ENCODE measurements at places on chromosomes 6 and 20.
A peak's percentile ranks its signal among the peaks of the same experiment; 100 is the strongest.

GRCh38 chr20:57593134-57593886 lies 26.9 kb downstream of the ZBP1 start:
- no peak for DNase-seq

DNA sequence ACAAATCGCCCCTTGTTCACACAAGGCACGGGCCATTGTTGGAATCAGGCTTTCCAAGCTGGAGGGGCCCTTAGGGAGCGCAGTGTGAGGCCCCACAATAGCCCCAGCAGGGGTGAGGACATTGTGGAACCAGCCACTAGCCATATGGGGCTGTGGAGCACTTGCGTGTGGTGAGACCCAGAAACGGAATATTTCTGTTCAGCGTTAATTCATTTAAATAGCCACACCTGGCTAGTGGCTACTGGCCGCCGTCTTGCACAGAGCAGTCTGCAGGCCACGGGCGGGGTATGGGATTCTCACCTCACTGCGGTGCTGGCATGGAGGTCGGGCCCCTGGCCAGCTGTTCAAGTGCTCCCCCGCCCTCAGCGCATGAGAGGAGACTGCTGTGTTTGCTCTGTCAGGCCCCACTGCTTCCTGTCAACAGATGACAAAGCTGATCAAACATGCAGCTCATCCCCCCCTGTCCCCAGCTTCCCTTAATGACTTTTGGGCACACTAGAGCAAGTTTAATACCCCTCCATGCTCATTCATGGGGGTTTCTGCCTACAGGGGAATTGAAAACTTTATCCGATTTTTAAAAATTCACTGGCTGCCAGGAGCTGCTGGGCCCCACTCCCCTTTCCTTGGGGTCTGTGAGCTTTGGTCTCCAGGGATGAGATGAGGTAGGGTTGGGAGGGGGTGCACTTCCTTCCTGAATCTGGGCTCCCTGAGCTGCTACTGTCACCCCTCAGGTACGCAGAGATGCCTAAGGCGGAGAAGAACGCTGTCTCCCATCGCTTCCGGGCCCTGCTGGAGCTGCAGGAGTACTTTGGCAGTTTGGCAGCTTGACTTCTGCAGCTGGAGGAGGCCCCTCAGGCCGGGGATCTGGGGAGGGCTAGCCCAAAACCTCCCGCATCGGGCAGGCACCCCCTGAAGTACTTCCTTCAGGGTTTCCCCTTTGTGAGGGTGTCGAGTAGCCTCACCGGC lies 13.6 kb downstream of the ITPA start:
- peak; percentile 9 for DNase-seq

GRCh38 chr6:150143516-150144293 lies 861 bp downstream of the PPP1R14C start:
- no peak for DNase-seq

DNA sequence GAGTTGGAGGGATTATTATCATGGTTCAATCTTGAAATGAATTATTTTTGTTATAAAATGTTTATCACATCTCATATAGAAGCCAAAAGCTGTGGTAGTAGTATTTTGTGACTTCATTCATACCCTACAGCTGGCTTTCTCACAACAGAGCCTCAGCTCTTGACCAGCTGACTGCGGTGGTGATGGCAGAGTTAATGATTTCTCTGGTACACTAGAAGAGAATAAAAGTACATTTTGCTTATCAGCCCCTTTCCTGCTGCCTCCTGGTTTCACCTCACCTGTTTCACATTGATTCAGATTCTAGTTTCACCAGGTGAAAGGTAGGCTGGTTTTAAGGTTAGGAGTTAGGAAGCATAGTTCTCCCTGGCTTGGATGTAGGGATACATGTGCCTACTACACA lies 55.7 kb downstream of the AFG1L start:
- DNase-seq: no peak

GRCh38 chr6:35471836-35472345 lies 3.7 kb downstream of the RPL10A start:
- DNase-seq: no peak

- DNase-seq: no peak
These were observed 37.1 kb downstream of the SLC17A1 start for GRCh38 chr6:25794784-25795183.

DNA sequence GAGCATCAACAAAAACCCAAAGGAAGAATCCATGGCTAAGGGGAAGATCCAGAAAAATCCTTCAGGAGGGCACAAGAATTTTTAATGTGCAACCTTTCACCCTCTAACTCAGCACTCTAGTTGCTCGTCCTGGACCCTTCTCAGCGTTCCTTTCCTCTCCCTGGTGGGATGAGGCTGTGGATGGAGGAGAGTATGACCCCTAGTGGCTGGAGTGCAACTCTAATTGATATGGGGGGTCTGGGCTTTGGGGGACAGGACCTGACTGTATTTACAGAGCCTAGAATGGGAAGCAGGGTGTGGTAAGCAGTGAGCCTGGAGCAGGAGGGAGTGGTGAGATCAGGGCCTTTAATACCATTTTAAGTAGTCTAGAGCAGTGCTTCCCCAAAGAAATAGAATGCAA lies 83.9 kb upstream of the CEP85L start:
- DNase-seq: no peak

DNA sequence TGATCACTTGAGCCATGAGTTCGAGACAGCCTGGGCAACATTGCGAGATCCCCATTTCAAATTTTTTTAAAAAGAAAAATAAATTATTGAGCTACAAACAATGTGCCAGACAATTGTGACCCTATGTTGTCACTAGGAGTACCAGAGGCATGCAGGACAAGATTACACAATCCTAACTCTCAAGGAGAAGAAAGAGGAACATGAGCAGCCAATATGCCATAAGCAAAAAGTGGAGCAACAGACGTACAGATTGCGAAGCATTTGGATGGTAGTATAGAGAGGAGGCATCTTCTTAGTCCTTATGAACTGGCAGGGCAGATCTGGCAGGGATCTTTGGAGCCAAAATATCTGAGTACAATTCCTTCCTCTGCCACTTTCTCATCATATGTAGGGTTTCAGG lies 156.4 kb downstream of the OR2B2 start:
- DNase-seq: no peak

DNA sequence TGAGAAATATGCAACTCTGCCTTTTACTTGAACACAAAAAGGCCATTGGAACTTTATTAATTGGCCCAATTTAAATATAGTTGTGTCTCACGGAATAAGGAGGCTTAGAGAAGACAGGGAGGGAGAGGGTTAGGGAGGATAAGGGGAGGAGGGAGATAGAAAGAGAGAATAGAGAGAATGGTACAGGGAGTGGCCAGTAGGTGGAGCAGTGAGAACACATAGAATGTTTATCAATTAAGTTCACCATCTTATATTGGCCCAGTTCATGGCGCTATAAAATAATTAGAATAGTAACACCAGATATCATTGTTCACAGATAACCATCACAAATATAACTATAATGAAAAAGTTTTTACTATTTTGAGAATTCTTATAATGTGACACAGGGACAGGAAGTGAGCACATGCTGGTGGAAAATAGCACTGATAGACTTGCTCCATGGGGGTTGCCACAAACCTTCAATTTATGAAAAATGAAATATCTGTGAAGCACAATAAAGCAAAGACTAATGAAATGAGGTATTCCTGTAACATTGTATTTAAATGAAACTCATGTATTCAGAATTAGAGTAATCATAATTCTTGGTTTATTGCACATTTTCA lies 374.1 kb upstream of the MANEA start:
- DNase-seq: no peak

DNA sequence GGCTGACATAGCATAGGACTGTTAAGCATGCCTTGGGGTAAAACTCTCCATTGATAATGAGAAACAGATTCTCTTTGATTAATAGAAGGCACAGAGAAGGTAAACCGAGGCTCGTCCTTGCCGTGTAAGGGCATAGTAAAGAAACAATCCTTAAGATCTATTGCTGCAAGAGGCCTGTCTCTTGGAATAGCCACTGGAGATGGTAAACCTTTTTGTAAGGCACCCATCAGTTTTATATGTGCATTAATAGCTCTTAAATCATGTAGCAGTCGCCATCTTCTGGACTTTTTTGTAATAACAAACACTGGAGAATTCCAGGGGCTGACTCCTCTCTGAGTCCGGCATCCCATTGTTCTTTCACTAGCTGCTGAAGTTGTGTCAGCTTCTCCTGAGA lies 8.4 kb upstream of the ABHD12 start:
- DNase-seq: no peak

DNA sequence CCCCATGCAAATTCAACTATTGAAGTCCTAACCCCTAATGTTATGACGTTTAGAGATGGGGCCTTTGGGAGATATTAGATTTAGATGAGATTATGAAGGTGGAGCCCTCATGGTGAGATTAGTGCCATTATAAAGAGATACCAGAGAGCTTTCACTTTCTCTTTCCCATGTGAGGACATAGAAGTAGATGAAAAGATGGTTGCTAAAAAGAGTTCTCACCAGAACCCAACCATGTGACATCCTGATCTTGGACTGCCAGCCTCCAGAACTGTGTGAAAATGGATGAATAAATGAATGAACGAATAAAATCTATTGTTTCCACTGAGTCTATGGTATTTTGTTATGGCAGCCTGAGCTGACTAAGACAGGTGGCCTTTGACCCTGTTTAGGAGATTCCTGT lies 50.6 kb upstream of the FBXO30 start:
- no peak for DNase-seq

GRCh38 chr6:44442236-44442635 lies 54.7 kb downstream of the CDC5L start:
- no peak for DNase-seq

GRCh38 chr20:43508106-43508505 lies 609 bp downstream of the L3MBTL1 start:
- DNase-seq: no peak

DNA sequence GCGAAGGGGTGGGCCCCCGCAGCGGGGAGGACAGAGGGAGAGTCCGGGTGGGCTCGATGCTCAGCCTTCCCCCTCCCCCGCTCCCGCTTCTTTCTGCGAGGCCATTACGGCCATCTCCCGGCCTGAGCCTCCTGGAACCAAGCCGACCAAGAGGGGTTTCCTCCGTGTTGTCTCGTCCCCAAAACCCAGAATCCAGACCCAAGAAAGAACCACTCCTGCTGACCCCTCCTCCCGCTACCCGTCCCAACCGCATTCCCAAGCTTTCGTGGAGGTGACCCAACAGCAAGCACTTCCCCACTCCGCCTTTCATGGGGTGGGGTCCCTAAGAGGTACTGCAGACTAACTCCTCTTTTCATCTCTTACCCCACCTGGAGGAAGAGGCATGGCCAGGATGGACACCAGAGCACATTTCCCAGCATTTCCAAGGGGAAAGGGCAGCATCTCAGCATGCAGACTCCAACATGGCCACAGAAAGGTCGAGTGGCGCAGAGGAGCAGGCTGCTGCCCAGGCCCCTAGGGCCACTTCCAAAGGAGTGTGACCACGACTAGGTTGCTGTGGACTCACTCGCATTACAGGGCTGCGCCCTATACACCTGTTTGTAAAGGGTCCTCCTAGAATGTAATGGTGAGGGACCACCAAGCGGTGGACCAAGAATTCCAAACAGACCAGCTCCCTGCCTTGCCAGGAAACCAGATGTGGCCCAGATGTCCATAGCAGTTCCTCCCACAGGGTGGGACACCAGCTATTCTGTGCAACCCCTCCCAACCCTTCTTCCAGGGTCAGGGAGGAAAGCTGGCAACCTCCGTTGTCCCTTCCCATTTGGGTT lies 53.4 kb downstream of the MRPL14 start:
- DNase-seq: no peak

DNA sequence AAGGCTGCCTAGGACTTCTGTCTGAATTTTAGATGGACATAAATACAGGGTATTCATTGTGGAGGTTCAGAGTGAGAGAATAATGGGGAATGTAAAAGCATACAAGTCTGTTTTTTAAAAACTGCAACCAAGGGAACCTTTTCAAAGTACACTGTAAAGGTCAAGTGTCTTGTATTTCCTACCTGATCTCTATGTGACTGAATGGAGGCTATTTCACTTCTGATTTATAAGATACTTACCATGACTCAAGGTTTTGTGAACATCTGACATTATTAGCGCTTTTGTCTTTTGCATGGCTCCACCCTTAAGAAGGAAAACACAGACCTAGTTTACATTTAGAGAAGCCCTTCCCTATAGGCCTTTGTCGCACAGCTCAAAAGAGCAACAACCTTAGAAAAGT lies 126.5 kb downstream of the ZFAND3 start:
- DNase-seq: no peak

DNA sequence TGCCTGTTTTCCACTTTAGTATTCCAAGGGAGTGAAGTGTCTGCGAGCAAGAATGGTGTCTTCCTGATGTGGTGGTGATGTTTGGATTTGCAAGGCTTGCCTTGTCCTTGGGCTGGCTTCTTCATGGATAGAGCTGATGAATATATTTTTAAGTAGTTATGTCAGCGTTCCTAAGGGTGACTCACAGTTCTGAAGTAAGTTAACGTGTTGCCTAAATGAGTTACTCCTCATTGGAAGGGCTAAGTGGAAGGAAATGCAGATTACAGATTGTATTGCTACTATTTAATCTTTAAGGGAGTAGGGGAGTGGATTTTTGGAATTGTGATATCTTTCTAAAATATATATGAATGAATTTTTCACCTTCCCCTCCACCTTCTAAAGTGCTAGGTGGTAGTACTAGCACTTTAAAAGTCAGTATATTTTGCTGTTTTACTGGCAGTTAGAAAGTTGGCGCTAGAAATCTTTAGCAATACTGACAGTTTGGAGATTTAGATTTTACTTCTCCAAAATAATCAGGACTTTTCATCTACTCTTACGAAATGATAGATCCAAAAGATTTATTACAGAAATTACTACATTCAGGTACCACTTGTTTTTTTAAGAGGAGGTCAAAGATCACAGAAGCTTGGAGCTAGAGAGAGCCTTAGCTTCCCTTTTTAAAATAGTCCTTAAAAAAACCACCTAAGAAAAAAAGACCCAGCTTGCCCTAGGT lies 197.4 kb downstream of the JARID2 start:
- no peak for DNase-seq

GRCh38 chr6:85044361-85044760 lies 280.0 kb upstream of the TBX18 start:
- DNase-seq: no peak

DNA sequence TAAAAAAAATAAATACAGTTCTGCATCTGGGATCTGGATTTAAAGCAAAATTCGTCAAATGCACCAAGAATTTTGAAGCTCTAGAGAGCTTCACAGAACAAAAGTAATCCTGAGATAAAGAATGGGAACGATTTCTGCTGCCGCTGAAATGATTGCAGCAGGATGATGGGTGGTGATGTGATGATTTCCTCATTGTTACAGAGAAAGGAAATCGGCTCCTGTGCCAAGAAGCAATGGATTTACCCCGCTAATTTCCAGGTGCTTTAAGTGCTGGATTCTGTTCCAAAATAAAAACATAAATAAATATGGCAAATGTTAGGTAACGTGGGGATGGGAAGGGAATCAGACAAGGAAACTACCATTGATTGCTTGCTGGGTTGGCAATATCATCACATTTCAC lies 1067.9 kb upstream of the MAP3K7 start:
- DNase-seq: no peak

DNA sequence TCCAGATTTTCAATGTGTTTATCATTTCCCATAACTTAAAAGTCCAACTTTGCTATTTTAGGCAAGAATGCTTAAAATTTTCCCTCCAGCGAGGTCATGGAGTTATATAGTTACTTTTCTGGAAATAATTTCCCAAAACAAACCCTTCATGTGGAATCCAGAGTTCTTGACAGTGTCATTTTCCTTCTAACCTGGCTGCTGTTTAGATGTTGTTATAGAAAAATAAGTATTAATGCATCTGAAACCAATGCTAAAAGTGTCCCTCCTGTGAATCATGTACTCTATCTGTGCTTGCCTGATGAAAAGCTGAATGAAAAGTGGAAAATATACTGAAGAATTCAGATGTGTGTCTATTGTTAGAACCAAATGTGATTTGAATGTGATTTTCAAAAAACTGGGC lies 245.3 kb upstream of the HSF2 start:
- DNase-seq: no peak
